ENCODE measurements at places on chromosomes 4 and X. TPM values are rescaled to one million over a fixed set of nuclear protein-coding genes. Genes with fewer than 3 reads are reported as not detected.
A peak's percentile ranks its signal among the peaks of the same experiment; 100 is the strongest.

- H3K27ac ChIP-seq, result peak overlapping the region; percentile 87
- peak overlapping the region; percentile 83 for H3K4me3 ChIP-seq
- H3K4me1 ChIP-seq, result peaks cover 30% of the 10 kb centered on the region
- peak; percentile 70 for DNase-seq
- H3K36me3 ChIP-seq, result peaks cover 2% of the 10 kb centered on the region
- peaks cover 3% of the 10 kb centered on the region for H3K27me3 ChIP-seq
Measured at GRCh38 chrX:150365051-150365989, 2.2 kb downstream of the MAMLD1 start.

- H3K4me1 ChIP-seq, result no peaks in the 10 kb centered on the region
- H3K27ac ChIP-seq, result no peak overlapping the region
- no peaks in the 10 kb centered on the region for H3K36me3 ChIP-seq
Measured at GRCh38 chr4:74590476-74590875, 145.5 kb downstream of the AREG start.

DNA sequence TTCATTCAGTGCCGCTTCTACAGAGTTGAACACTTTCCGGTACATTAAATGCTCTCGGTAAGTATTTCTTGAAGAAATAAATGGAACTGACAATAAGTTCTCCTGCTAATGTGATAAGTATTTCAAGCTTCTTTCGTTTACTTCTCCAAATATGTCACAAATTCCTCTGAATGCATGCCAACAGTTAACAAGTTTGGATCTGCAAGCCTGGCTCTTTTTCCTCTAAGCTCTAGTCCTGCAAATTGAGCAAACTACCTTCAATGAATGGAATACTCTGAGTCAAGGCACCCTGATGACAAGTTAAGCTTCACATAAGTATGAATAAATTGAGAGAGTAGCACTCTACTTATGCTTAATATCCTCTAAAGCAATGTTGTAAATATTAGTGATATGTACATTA lies 403.6 kb downstream of the PDGFC start:
- DNase-seq, result no peak
- H3K4me1 ChIP-seq, result no peaks in the 10 kb centered on the region
- H3K4me3 ChIP-seq, result no peak overlapping the region
- H3K36me3 ChIP-seq, result no peaks in the 10 kb centered on the region
- H3K27me3 ChIP-seq, result no peaks in the 10 kb centered on the region

DNA sequence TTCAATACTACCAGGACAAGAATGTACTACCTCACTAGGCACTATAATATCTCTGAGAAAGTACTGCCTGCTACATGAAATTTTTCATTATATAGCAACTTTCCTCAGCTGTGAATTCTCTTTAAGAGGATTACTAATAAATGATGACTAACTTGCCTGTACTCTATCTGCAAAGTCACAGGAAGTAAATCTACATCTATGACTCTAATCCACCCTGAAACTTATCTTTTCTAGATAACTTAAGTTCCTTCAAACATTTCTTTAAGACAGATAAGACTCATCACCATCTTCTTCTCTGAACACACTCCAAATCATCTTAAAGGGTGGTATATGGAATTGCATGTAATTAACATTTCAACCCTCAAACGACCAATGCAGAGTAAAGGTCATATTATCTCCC lies 28.8 kb downstream of the RPS6KA3 start:
- H3K4me1 ChIP-seq, result peaks cover 16% of the 10 kb centered on the region
- no peak overlapping the region for H3K4me3 ChIP-seq

GRCh38 chr4:25504932-25505636 lies 128.0 kb downstream of the ANAPC4 start:
- DNase-seq, result no peak
- H3K27me3 ChIP-seq, result peaks cover 2% of the 10 kb centered on the region
- no peak overlapping the region for H3K27ac ChIP-seq
- H3K4me3 ChIP-seq, result no peak overlapping the region
- no peaks in the 10 kb centered on the region for H3K4me1 ChIP-seq
- H3K36me3 ChIP-seq, result no peaks in the 10 kb centered on the region

GRCh38 chrX:46836701-46837557 lies at the start of gene RP2:
RP2 (plus strand) TSS chrX:46837043; CDS start chrX:46837101, 58 bp downstream.
- H3K27ac ChIP-seq, result peak within 1 kb of the TSS; percentile 89
- H3K4me3 ChIP-seq, result peak within 1 kb of the TSS; percentile 96
- peaks cover 4% of the 10 kb centered on the region for H3K27me3 ChIP-seq
- H3K36me3 ChIP-seq, result no peaks in the 10 kb centered on the region

DNA sequence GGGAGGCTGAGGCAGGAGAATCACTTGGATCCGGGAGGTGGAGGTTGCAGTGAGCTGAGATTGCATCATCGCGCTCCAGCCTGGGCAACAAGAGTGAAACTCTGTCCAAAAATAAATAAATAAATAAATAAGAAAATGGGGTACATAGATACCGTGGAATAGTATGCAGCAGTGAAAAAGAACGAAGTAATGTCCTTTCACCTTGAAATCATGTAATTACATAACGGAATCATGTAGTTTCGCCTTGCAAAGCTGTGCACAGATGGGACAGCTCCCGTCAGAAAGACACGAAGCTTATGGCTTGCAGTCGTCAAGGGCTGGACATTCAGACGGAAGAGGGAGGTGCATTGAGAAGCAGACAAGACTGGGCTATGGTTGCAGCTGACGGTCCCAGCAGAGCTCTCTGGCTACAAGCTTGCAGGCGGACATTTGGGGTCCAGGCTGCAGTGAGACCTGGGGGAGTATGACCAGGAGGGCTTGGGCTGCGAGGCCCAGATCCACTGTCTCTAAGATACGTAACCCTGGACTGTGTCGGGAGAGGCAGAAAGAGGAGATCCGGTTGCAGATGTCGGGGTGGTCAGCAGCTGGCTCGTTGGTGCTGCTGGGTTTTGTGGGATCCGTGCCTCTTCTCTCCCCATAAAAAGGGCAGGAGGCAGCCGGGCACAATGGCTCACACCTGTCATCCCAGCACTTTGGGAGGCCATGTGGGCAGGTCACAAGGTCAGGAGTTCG lies 6.2 kb upstream of the P2RY8 start:
- no peak for DNase-seq
- H3K4me1 ChIP-seq, result peaks cover 5% of the 10 kb centered on the region
- H3K27ac ChIP-seq, result no peak overlapping the region
- H3K27me3 ChIP-seq, result no peaks in the 10 kb centered on the region
- peaks cover 8% of the 10 kb centered on the region for H3K36me3 ChIP-seq

- H3K36me3 ChIP-seq, result peaks cover 26% of the 10 kb centered on the region
- no peak for DNase-seq
- H3K4me1 ChIP-seq, result peaks cover 72% of the 10 kb centered on the region
Measured at GRCh38 chr4:17811078-17811603, 362 bp downstream of the NCAPG start.

DNA sequence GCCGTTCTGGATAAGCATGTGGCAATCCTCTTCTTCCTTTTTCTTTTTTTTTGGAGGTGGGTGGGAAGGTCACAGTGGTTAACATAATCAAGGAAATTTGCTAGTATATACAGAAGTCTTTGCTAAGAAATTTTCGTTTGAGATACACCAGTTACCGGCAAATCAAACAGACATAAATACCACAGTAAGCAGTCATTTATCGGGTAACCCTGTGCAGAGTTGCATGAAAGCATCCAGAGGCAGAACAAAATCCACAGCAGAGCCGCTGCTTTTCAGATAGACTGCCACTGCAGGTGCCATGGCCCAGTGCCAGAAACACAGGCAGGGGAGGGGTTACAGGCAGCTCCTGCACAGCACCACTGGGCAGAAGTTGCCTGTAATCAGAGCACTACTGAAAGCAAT lies 179.1 kb upstream of the MAB21L2 start:
- no peaks in the 10 kb centered on the region for H3K4me1 ChIP-seq
- no peak for DNase-seq
- no peak overlapping the region for H3K27ac ChIP-seq
- H3K27me3 ChIP-seq, result peaks cover 2% of the 10 kb centered on the region
- peaks cover 6% of the 10 kb centered on the region for H3K36me3 ChIP-seq

The MID1 gene
- total RNA-seq, result not detected

The AFF1 gene
- 44.7 TPM for total RNA-seq

The AIMP1 gene
- 86.4 TPM for total RNA-seq
